ENCODE measurements at places on chromosomes 16 and 17.
A peak's percentile ranks its signal among the peaks of the same experiment; 100 is the strongest.

- DNase-seq = no peak
Observed at GRCh38 chr17:19249681-19250080, 12.5 kb downstream of the EPN2 start.

- DNase-seq = no peak
Observed at GRCh38 chr17:6588165-6588564, 31.8 kb upstream of the PITPNM3 start.

GRCh38 chr17:78114831-78115723, 13.5 kb downstream of the TMC6 start:
- DNase-seq = no peak

- DNase-seq = no peak
Observed at GRCh38 chr17:4187076-4187475, 44.1 kb downstream of the CYB5D2 start.

GRCh38 chr16:9054460-9054859, 37.0 kb upstream of the HAPSTR1 start:
- no peak for DNase-seq

GRCh38 chr17:44749076-44749979, 9.5 kb upstream of the ADAM11 start:
- DNase-seq = no peak

GRCh38 chr16:84849751-84850150, 30.0 kb downstream of the CRISPLD2 start:
- no peak for DNase-seq

- no peak for DNase-seq
Observed at GRCh38 chr17:80892900-80893603, 98.6 kb upstream of the CHMP6 start.

DNA sequence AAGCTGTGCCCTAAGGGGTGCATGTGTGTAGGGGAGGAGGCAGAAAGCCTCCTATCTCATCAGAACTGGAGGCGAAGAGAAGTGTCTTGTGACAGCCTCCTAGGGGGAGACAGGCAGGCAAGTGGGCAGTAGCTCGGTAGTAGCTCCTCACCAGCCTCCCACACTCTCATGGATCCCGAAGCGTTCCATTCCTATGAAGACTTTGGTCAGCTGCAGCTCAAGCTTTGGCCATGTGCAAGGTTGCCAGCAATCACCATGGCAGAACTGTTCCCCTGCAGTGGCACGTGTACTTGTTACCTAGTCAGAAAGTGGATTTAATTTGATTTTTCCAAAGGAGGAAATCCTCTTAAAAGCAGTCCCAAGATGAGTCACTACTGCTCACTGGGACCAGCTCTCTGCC, 6.7 kb downstream of the MRPL58 start:
- DNase-seq = no peak

DNA sequence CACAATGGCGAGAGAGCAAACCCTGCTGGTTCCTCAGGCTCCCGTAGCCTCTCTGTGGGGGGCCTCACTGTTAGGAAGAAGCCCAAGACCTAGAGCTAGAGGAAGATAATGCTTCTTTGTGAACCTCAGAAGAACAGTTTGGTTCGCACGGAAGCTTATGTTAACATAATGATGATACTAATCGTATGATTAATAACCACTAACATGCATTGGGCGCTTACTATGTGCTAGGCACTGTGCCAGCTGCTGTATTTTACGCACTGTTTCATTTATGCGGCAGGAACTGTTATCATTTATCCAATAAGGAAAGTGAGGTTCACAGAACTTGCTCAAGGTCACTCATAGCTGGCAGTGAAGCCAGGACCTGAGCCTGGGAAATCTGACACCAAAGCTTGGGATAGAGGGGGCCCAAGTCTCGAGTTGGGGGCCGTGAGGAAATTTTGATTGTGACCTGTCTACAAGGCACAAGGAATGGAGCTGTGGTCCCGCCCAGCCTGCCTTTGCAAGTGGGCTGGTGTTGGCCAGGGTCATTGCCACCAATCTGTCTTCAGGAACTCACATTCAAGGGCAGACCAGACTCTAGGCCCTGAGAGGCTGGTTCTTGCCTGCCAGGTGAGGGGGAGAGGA, 6.8 kb downstream of the PRCD start:
- no peak for DNase-seq

- DNase-seq = no peak
Observed at GRCh38 chr17:78394209-78394608, 15.8 kb downstream of the PGS1 start.

DNA sequence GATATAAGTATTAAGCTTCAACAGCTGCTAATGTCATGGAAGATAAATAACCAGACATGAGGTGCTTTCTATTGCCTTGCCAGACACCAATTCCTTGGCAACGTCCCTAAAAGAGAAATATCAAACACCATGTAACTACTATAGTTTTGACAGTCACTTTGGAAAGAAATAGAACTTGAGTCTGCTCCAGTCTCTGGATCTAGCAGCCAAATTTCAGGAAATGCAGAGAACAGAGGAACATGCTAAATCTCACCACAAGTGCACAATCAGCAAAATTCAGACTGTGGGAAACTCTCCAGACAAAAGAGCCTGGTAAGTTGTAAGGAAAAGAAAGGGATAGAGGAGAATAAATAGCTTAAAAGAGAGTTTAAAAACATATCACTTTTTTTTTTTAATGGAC, 28.4 kb upstream of the TANC2 start:
- DNase-seq = no peak

- no peak for DNase-seq
Observed at GRCh38 chr17:45755050-45755449, 29.1 kb upstream of the CRHR1 start.

- peak; percentile 57 for DNase-seq
Observed at GRCh38 chr16:84647828-84648594, at the start of gene KLHL36. Gene KLHL36 (plus strand): TSS chr16:84648511. CDS start chr16:84650868, 2,357 bp downstream.

DNA sequence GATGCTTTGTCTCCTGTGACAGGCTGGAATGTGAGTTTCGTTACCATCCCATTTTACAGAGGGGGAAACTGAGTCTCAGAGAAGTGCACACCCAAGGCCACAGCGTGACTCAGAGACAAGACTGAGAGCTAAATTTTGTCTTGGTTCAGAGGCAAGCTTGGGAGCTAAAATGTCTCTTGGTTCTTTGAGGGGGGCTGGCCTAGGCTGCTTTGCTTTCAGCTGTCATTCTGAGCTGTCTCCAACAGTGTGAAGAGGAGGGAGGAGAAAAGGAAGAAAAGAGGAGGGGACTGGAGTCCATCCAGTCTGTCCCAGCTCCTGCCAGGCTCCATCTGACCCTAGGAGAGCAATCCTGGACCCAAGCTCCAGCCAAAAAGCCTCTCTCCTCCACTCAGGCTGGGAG, at the start of gene CLEC19A:
Gene CLEC19A (plus strand): TSS at position 301 of the 400 bp plus-strand sequence. CDS start 121 bp downstream, outside the sequence.
- no peak for DNase-seq

DNA sequence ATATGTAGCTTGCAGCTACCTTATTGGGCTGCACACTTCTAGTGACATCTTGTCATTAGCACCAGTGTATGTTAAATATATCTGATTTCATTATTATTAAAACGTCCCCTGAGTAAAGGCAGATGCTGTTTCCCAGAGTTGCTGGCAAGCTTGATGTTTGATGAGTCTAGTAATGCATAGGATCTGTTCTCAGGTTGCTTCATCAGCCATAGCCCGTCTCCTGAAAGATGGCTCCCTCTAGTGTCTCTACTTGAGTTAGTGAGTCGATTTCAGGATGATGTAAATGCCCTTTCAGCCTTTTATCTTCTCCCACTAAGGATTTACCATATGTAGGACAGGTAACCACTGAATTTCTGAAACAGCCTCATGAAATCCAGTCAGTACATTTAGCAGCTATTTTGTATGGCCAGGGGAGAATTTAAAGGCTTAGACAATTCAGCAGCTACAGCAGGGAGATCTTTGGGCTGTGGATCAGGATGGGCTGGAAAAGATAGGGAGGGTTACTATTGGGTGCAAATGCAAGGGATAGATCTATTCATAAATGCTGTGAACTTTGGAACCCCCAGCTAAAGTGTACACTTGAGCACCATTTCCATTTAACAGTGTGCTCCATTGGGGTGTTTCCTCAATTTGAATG, 376.3 kb downstream of the CNTNAP4 start:
- peak; percentile 17 for DNase-seq

GRCh38 chr16:72665701-72666100, 382.2 kb downstream of the ZFHX3 start:
- no peak for DNase-seq

DNA sequence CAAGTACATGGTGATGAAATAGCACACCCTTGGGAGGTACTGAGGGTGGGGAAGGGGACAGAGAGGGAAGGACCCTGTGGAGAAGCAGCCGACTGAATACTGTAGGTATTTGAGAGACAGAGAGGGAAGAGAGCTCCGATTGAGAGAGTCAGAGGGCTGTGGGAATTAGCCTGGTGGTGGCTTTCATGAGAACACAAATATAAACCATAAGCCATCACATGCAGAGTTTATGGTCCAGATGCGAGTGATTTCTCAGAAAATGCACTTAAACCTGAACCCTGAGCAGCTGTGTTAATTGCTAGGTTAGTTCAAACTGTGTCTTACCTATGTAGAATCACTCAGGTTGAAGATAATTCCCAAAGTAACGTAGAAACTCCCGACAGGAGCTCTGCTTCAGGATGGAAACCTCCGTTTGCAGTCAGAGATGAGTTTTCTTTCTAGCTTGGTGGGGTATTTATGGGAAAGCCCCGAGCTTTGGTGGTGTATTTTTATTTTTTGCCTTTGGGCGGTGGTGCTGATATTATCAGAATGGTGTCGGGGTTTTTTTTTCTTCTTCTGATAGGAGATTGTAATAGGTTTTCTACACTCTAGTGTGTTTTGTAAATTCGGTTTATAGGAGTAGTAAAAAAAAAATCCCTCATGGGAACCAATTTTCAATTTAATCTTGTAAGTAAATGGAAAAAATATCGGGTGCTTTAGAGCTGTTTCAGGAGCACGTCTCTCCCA, 184.9 kb upstream of the CACNG5 start:
- no peak for DNase-seq

GRCh38 chr17:45366691-45367090, 49.9 kb upstream of the MAP3K14 start:
- DNase-seq = no peak

GRCh38 chr16:68372381-68372720, 61.5 kb downstream of the PRMT7 start:
- no peak for DNase-seq

DNA sequence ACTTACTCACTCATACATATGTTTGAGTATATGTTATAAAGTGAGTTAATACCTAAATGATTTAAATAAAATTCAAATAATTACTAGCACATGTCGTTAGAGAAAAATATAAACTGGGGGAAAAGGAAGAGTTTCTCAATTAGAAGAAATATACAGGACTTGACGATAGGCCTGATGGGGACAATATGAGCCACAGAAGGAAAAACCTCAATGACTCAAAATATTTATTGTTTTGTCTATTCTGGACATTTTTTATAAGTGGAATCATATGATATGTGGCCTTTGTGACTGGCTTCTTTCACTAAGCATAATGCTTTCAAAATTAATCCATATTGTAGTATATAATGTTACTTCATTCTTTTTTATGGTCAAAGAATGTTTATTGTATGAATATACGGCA, 339.2 kb upstream of the PMFBP1 start:
- no peak for DNase-seq

GRCh38 chr16:73048292-73049080, 558 bp upstream of the ZFHX3 start:
- DNase-seq = no peak

GRCh38 chr17:29640981-29641642, 18.4 kb upstream of the CORO6 start:
- no peak for DNase-seq

GRCh38 chr17:74271901-74272561, 2.0 kb upstream of the DNAI2 start:
- no peak for DNase-seq

DNA sequence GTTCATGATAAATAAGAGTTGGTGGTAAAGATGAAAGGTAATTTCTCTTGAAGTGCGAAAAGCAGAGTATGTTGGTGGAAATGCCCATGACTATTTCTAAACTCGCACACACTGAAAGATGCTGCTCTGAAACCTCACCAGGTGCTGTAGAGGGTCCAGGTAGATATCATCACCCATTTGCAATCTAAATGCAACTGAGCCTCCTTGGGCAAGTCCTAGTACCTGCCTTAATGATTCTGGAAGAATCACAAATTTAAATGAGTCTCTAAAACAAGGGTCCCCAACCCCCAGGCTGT, 5.9 kb upstream of the MMD start:
- DNase-seq = no peak

Data from hematopoietic multipotent progenitor cell (in vitro differentiated cells).